ENCODE measurements at places on chromosomes 2 and 18.

GRCh38 chr2:10777842-10778723 is 34.5 kb downstream of the PDIA6 start:
- DNase-seq, result no peak

DNA sequence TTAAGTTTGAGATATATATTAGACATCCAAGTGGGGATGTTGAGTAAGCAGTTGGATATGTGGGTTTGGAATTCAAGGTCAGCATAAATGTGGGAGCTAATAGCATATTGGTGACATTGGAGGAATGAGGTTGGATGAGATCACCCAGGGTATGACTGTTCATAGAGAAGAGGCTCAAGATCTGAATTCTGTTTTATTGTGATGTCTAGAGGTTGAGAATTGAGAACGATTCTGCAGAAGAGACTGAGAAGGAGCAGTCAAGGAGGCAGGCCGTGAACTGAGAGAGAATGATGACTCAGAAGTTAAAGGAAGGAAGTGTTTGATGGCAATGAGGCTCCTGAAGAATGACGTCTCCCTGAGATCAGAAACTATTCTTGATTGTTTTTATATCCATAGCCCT is 5.9 kb downstream of the SERPINB11 start:
- DNase-seq, result no peak

DNA sequence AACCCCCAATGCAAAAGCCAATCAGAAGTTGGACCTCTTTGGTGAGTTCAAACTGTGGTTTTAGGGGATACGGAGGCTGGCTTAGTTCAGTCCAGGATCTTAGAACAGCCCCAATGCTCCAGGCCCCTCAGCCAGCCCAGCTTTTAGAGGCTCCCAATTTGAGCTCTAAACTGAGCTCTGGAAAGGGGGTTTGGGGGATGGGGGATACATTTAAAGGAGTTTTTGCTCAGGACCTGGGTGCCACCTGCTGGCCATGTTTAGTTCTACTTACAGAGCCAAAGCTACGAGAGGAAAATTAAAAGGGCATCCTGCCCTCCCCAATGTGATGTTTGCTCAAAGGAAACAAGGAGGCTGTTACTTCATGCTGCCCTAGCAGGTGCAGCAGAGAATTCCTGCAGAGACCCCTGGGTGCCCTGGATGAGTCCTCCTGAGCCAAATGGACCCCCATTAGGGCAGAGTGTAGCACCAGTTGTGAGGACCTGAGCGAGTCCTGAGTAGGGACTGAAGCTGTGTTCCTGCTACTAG is 15.9 kb upstream of the TMEM214 start:
- peak; percentile 72 for DNase-seq

GRCh38 chr2:11579867-11580659 is 46.2 kb downstream of the GREB1 start:
- no peak for DNase-seq

- no peak for DNase-seq
These were observed 78.6 kb upstream of the LDLRAD4 start for GRCh38 chr18:13139885-13140450.

GRCh38 chr2:133040170-133040569 is 370.2 kb upstream of the LYPD1 start:
- DNase-seq, result no peak

DNA sequence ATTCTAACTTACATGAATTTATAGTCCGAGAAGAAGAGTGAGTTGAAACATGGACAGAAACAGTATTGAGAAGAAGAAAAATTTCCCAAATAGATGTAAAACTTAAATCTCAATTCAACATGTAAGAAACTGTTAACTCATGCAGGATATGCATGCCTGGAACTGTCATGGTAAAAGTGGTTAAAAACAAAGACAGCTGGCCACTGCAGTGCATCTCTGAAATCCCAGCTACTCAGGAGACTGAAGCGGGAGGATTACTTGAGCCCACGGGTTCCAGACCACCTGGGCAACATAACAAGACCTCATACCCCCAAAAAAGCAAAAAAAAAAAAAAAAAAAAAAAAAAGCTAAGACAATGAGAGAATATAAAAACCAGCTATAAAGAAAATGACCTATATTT is 93.0 kb upstream of the TTC27 start:
- DNase-seq, result no peak

DNA sequence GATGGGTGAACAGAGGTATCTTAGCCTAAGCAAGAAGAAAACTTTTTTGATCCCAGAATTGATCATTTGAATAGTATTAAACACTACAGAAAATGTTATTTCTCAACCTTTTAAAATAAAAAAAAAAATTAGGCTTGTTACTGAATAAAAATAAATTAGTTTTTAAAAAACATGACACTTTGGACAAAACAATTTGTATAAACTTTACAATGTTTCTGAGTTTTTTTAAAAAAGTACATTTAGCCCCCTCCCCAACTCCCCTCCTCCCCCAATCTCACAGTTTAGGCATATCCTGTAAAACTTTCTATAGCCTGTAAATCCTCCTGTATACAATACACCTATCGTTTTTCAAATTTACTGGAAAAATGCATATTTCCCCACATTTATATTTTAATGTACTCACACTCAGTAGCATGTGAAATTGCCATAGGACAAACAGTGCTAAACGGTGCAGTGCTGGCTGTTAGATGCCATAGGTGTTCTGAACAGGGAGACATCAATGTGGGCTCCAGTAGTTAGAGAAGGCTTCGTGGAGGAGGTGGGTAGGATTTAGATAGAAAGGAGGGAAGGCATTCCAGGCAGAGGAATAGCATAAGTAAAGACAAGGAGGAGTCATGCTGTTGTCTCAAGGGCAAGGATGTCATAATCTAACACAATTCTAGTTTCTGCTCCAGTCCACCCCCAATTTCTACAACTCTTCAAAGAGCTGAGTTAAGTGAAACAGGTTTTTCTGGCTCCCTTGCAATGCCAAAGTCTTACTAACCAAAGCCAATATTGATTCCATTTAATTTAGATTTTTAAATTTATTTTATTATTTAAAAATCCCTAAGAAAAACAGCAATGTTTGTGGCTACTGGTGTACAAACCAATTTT is 50.9 kb downstream of the SP3 start:
- no peak for DNase-seq

GRCh38 chr2:190415794-190416775 is 7.9 kb downstream of the MFSD6 start:
- DNase-seq, result no peak

DNA sequence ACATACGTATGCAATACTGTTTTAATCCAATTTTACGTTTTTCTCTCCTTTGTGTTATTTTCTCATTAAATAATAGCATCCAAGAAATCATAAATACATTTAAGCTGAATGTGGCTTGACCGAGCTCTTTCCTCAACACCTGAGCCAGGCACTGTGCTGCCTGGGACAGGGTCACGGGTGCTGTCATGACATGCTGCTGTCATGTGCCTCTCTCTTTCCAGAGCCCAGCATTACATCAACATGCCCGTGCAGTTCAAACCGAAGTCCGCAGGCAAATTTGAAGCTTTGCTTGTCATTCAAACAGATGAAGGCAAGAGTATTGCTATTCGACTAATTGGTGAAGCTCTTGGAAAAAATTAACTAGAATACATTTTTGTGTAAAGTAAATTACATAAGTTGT is 94.1 kb upstream of the LDLRAD4 start:
- no peak for DNase-seq

DNA sequence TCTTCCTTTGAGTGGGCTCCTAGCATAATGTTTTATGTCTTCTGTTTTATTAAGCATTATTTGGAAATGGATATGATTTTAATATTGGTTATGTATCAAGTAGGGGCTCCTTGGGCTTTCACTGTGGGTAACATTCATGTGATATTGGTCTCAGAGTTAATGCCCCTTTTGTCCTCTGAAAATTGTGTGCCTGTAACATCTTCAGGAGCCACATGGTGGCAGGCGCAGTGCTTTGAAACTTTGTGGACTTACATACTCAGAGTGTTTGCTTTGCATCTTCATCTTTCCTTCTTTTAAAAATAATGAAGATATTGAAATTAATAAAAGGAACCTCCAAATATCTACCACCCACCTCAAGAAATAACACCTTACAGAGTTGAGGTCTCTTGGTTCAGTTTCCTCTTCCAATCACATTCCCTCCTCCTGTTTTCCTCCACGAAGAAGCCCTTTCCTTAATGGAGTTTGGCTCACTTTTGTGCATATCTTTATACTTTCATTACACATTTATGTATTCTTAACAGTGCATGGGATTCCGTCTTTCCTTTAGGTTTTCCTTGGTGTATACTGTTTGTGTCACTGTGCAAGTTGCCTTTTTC is 73.5 kb downstream of the LIMS1 start:
- no peak for DNase-seq

DNA sequence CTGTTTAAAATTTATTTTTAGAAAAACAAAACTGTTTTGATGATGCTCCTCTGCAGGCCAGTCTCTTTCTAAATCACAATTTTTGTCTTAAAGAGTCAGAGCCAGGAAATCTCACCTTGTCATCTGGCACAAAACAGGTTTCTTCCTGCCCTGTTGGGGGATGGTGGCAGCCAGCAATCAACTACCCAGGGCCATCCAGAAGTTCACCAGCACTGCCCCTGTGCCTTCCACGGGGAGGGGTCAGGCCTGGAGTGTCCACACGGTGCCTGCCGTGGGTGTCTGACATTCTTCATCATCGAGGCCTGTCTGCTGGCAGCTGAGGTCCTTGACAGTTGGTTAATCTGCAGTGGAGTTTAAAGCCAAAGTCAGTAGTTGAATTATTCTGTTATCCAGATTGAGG is 40.0 kb upstream of the BMP10 start:
- DNase-seq, result no peak

GRCh38 chr2:188330316-188331053 is 38.8 kb downstream of the GULP1 start:
- no peak for DNase-seq

DNA sequence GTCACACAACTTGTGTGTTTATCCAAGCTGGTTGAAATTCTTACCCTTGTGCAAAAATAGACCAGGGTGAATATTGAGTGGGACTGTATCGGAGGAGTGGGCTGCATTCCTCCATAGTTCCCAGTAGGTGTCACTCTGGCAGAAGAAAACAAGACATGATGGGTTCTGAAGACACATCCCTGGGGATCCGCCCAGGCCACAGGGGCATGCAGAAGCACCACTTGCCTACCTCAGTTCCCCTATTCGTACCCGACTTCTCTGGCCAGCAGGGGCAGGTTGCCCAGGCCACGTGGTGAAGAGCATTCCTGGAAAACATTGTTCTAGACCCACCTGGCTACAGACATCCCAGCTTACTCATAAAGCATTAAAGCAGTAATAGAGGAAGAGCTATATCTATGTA is 168.2 kb downstream of the FAM210A start:
- DNase-seq, result peak; percentile 90

- no peak for DNase-seq
These were observed 48.0 kb downstream of the MTX2 start for GRCh38 chr2:176317199-176317598.

DNA sequence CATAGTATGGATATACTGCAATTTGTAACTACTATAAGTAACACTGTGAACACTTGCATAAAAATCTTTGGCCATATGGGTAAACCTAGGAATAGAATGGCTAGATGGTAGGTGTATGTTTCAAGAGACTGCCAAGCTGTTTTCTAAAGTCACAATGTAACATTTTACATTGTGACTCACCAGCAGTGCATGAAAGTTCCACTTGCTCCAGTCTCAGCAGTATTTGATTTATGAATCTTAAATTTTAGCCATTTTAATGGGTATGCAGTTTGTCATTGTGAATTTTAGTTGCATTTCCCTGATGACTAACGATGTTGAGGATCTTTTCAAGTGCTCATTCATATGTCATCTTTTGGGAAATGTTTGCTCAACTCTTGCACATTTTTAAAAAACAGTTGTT is 86.1 kb downstream of the FARSB start:
- DNase-seq, result no peak

- peak; percentile 38 for DNase-seq
These were observed 353.1 kb upstream of the FANCL start for GRCh38 chr2:58594175-58594574.

DNA sequence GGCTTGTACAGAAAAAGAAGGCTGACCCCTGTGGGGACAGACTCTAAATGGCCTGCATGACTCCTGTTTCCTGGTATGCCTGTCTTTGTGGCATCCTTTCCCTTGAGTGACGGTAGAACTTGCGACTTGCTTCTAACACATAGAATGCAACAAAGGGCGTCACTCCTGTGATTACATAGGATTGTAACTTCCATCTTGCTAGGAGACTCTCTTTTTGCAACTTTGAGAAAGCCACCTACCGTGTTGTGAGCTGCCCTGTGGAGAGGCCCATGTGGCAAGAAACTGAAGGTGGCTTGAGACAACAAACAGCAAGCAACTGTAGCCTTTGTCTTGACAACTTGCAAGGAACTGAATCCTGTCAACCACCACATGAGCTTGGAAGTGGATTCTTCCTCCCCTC is 46.5 kb downstream of the THNSL2 start:
- no peak for DNase-seq

- DNase-seq, result no peak
These were observed 12.0 kb downstream of the FBXO41 start for GRCh38 chr2:73272270-73272669.

DNA sequence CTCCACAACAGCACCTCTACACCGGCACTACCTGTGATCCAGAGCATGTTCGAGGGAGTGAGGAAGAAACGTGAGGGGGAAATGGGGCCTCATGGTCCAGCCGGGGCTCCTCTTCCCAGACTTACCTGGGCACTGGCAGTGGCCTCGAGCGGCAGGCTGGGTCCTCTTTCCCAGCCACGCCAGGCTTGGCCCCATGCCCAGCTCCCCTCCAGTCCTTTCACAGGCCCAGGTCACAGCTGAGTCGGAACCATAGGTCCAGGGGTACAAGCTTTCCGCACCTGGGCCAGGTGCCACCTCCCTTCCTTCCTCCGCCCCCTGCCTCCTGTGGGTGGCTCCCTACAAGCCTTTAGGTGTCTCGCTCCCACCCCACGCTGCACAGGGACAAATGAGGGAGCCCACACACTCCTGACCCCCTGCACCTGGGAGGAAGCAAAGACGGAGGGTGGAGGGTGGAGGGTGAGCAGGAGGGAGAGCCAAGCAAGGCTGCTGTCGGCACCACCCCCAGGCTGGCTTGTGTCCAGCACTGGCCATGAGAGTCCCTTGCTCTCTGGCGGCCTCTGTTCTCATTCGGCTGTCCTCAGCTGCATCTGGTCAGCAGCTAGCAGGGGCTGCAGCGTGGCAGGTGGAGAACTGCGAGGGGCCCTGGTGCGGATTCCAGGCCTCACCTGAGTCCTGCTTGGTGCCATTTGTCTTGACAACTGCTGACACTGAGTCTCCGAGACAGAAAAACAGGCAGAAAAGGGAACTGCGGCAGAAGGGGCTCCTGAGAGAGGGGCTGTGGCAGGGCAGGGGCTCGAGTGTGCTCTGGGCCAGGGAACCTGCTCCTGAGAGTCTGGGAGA is 26.8 kb downstream of the ADRA2B start:
- DNase-seq, result peak; percentile 6

GRCh38 chr2:109326306-109326705 is 197.3 kb downstream of the SH3RF3 start:
- DNase-seq, result no peak
